Brain microvascular endothelial cell (primary cell): ENCODE measurements at places on chromosomes 5 and 9.

- DNase-seq: no peak
Measured at GRCh38 chr5:140159014-140159927, 15.7 kb upstream of the CYSTM1 start.

GRCh38 chr9:120654272-120654671 is 60.0 kb downstream of the MEGF9 start:
- DNase-seq: no peak

GRCh38 chr9:22922222-22922621 is 475.6 kb downstream of the DMRTA1 start:
- DNase-seq: no peak

DNA sequence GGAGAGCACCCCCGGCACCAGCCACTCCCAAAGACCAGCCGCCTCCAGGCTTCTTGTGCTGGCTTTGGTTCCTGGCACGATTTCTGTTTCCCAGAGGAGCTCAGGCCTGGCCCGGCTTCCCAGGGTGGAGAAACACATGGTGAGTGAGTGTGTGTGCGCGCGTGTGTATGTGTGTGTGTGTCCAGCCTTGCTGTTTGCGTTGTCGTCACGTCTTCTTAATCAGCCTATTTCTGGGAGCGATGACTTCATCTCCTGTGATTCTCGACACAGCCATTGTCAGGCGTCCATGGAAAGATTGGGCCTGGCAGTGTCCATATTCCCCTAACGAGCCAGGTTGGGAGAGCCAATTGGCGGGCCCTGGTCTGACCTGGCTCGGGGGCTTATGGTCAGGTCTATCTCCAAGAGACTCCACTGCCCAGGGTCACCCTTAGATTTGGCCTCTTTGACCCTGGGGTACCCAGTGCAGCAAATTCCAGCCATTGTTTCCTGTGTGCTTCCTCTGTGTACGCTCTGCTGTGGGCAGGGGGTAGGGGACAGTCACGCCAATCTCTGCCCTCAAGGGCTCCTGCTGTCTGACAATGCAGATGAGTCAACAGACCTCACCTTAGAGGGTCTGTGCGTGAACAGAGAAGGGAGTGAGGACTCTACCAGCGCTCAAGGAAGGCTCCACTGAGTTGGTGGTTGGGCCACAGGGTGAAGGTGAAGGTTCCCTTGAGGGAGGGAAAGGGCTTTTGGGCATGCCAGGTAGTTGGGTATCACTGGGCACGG is 73.8 kb downstream of the DAB2IP start:
- DNase-seq: peak; percentile 95

DNA sequence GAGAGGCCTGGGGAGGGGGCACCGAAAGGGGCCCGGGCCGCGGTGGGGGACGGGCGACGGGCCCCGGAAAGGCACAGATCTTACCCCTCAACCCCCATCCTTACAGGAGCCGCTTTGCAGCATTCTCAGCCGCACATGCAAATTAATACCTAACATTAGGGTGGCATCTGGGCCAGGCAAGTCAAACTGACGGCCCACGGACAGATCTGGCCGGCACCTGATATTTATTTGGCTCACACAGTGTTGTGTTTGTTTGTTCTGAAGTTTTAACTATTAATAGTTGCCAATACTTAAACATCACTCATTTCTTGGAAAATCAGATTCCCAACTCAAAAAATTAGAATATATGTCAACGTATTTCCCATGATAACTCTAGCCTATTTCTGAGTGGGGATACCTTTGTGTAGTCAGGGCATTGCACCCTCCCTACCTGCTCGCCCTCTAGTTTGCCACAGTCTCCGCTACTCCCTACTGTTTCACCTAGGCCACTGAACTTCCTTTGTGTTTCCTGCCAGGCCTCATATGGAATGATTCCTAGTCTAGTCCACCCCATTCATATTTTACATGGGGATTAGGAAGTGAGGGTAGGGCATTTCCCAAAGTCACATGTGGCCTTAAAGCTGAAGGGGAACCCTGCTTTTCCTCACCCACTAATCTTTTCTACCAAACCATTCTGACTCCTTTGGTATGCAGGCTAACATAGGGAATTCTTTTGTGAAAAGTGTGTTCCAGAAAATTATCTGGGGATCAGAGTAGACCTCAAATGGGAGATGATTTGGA is 71.9 kb upstream of the LARP1 start:
- no peak for DNase-seq

DNA sequence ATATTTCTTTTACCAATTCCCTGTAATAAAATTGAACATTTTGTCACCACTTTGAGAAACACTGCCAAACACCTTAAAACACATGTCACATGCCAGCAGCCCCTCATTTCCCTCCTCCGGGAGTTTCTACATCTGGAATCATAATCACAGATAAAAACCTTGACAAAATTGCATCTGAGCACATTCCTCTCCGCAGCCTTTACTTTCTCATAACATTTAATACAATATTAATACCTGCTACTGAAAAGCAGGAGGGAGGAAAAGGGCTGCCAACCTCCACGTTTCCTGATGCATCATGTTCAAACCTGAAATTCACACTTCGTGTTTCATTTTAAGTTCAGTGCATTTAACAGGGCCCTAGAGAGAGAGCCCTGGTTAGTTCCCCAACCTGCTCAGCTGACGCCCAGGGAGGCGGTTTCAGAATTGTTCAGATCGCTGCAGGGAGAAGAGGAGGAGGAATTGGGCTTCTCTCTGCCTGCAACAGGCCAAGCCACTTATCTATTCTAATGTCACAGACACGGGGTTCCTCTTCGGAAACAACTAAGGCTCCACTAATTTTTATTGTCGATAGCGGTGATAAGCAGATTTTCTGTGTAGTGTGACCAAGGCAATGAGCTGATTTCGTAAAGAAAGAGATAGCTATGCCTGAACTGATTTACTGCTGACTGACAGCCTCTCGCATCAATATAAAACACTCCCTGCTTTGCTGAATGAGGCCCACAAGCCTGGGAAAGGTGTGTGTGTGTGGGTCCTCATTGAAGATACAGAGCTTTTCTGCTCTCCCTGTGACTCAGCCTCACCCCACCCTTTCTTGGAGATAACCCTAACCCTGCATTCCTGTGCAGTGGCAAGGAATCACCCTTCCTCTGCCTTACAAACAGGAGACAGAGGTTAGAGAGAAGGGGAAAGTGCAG is 4.9 kb upstream of the LHX2 start:
- DNase-seq: no peak

DNA sequence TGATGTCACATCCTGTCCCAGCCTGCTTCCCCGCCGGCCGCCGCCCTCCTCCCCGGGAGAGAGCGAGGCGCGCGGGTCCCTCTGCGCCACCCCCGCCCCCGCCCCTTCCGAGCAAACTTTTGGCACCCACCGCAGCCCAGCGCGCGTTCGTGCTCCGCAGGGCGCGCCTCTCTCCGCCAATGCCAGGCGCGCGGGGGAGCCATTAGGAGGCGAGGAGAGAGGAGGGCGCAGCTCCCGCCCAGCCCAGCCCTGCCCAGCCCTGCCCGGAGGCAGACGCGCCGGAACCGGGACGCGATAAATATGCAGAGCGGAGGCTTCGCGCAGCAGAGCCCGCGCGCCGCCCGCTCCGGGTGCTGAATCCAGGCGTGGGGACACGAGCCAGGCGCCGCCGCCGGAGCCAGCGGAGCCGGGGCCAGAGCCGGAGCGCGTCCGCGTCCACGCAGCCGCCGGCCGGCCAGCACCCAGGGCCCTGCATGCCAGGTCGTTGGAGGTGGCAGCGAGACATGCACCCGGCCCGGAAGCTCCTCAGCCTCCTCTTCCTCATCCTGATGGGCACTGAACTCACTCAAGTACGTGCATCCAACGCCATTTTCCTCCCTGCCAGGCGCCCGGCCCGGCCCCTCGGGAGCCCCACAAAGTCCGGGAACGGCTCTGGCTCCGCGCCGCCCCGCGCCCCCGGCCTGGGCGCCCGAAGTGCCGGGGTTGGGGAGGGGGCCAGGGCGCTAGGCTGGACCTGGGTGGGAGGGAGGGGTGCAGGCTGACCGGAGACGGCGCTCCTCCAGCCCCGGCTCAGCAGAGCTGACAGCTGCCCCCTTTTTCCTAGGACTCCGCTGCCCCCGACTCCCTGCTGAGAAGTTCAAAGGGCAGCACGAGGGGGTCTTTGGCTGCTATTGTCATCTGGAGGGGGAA is 12.0 kb upstream of the OLFM1 start:
- no peak for DNase-seq

DNA sequence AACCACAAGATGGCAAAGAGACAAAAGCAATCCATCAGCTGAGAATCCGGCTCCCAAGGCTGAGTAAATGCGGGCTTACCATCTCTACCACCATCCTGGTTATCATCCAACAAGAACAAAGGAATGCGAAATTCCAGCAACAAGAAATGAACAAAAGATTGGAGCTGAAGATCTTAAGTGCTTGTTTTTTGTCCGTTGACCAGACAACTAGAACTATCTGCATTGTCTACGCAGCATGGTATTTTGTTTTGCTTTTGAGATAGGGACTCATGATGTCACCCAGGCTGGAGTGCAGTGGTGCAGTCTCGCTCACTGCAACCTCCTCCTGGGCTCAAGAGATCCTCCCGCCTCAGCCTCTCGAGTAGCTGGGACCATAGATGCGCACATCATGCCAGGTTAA is 88.9 kb downstream of the ZNF366 start:
- DNase-seq: no peak

GRCh38 chr5:73318308-73318719 is 130.3 kb downstream of the FOXD1 start:
- DNase-seq: no peak

DNA sequence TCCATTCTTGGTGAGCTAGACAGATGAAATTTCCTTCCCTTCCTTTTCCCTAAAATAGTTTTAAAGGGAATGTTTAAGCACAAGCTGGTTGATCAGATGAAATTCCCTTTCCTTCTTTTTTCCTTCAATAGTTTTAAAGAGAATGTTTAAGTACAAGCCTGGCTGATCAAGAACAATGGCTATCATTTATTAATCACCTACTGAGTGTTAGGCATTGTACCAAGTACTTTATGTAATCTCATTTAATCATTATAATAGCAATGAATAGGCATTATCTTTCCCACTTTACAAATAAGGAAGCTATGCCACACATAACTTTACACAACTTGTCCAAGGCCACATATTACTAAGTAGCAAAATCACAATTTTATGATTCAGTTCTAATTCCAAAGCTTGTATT is 152.0 kb upstream of the ACOT12 start:
- DNase-seq: no peak

DNA sequence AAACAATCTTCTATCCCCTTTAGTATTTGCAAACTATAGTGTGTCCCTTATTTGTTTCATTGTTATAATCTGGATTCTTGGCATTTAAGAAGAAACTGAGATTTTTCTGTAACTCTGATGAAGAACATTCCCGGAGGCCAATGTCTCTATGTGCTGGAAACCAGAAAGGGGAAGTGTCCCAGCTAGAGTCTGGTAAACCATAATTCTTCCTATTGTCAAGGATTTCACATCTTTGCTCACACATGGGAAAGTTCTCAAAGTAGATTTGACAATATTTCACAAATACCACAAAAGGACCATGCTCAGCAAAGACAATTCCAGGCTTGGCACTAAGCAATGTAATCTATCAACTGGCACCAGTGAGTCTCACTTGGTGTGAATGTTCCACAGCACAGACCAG is 146.8 kb downstream of the MUSK start:
- DNase-seq: no peak

DNA sequence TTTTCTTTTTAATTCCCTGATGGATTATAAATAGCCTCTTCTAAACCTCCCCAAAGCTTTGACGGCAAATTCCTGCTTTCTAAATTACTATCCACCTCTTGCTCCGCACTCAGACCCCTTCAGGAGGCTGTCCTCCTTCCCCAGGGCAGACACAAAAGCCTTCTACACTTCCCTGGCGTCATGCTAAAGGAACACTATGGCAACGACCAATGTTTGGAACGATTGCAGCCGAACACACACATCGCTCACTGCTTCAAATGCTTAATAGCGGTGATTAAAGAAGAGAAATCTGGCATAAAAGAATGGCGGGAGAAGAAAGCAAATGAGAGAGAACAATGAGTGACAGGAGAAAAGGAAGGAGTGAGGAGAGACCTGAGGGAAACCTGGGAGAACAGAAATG is 297.3 kb downstream of the MLLT3 start:
- DNase-seq: no peak

DNA sequence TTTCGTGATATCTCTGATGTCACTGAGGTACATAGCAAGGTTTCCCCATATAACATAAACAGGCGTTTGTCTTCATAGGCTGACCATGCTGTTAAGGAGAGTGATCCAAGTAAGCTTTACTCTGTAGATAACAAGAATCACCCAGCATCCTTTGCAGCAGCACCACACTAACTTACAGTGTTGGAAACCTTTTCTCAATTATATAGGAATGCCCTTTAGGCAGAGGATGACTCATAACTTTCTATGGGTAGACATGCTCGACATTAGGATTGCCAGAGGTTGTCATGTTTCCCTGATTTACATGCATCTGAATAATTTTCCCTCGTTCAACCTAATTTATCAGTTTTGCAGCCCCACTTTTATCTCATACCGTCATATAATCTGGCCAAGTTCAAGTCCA is 870.0 kb upstream of the CDH9 start:
- DNase-seq: no peak

- peak; percentile 54 for DNase-seq
Measured at GRCh38 chr5:72041654-72042053, 65.6 kb upstream of the MAP1B start.

DNA sequence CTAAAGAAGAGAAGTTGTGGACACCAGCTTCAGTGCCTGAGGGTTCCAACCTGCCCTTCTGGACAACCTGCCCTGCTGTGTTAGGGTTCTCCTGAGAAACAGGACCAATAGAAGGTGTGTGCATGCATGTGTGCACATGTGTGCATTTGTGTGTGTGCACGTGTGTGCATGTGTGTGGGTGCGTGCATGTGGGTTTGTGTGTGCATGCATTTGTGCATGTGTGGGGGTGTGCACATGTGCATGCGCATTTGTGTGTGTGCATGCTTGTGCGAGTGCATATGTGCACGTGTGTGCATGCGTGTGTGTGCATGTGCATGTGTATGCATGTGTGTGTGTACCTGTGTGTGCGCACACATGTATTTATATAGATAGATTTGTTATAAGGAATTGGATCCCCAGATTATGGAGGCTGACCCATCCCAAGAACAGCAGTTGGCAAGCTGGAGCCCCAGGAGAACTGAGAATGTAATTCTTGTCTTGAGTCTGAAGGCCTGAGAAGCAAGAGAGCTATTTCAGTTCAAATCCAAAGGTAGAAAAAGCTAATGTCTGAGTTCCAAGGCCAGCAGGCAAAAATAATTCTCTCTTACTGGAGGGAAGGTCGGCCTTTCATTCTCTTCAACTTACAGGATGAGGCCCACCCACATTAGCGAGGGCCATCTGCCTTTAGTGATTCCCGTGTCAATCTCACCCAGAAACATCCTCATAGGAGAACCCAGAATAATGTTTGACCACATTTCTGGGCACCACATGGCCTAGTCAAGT is 62.9 kb upstream of the SYNPO start:
- DNase-seq: no peak
